ENCODE measurements at places on chromosomes 4 and X. TPM values are rescaled to one million over a fixed set of nuclear protein-coding genes. Genes with fewer than 3 reads are reported as not detected.
A peak's percentile ranks its signal among the peaks of the same experiment; 100 is the strongest.

Gene TCEAL8
- 51.6 TPM for total RNA-seq

Gene TBC1D9
- total RNA-seq: 15.0 TPM

Gene NLRP2B
- total RNA-seq: not detected

Gene POF1B
- total RNA-seq: 3.7 TPM

Gene CTAG1A
- total RNA-seq: not detected

Gene TMEM35A
- total RNA-seq: 0.11 TPM

Gene SYP
- 1.2 TPM for total RNA-seq

Gene TIGD4
- total RNA-seq: 0.40 TPM

Gene CD40LG
- total RNA-seq: not detected

Gene ESX1
- not detected for total RNA-seq

Gene DNAAF6
- not detected for total RNA-seq

GRCh38 chrX:130079824-130080406 is 30.4 kb downstream of the ELF4 start:
- no peak for DNase-seq

GRCh38 chrX:97494756-97495372 is 611.2 kb downstream of the RPA4 start:
- no peak for DNase-seq

- peak; percentile 29 for DNase-seq
Observed at GRCh38 chr4:8732681-8733243, 138.9 kb downstream of the HMX1 start.

- no peak for DNase-seq
Observed at GRCh38 chrX:107686792-107687191, 58.5 kb downstream of the PRPS1 start.

GRCh38 chr4:180828455-180829018 is 1414.7 kb upstream of the TENM3 start:
- no peak for DNase-seq

DNA sequence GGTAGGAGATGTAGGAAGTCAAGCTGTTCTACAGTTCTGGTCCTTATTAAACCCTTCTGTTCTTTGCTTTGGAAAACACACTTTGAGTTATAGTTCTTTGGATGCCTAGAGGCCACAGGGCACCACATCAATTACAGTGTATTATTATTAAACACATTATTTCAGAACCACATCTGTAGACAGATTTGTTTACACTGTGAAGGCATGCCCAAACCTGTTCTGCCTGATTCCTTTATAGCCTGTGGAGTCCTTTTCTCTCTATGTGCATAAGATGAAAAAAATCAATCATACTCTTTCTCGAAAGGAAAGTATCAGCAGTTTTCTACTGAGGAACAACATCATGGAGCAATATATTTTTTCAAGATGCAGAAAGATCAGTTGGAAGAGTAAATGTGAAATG is 371.3 kb upstream of the INTU start:
- DNase-seq: no peak

GRCh38 chrX:125646195-125646594 is 326.5 kb downstream of the TEX13C start:
- no peak for DNase-seq

- DNase-seq: no peak
Observed at GRCh38 chr4:41930139-41930831, 4.9 kb upstream of the TMEM33 start.

GRCh38 chrX:110026099-110026844 is 23.4 kb downstream of the TMEM164 start:
- no peak for DNase-seq

GRCh38 chr4:17687237-17687857 is 72.9 kb downstream of the MED28 start:
- no peak for DNase-seq

GRCh38 chrX:118724775-118725174 is 2.6 kb upstream of the IL13RA1 start:
- DNase-seq: no peak

GRCh38 chr4:54661169-54661568 is 3.4 kb downstream of the KIT start:
- DNase-seq: no peak

DNA sequence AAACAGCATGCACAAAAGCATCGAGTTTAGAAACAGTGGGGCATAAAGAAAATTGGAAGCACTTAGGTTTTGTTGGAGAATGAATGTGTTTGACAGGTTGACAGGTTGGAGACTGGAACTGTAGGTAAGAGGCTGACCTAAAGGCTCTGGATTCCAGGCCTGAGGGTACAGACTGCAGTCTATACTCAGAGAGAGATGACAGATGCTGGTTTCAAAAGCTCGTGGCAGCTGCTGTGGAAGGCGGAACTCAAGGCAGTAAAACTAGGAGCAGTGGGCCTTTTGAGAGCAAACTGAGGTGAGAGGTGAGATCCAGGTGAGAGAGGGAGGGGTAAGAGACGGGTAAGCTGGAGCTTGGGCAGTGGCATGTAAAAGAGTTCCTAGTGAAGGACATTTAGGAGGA is 415.2 kb downstream of the TRIML1 start:
- DNase-seq: no peak

DNA sequence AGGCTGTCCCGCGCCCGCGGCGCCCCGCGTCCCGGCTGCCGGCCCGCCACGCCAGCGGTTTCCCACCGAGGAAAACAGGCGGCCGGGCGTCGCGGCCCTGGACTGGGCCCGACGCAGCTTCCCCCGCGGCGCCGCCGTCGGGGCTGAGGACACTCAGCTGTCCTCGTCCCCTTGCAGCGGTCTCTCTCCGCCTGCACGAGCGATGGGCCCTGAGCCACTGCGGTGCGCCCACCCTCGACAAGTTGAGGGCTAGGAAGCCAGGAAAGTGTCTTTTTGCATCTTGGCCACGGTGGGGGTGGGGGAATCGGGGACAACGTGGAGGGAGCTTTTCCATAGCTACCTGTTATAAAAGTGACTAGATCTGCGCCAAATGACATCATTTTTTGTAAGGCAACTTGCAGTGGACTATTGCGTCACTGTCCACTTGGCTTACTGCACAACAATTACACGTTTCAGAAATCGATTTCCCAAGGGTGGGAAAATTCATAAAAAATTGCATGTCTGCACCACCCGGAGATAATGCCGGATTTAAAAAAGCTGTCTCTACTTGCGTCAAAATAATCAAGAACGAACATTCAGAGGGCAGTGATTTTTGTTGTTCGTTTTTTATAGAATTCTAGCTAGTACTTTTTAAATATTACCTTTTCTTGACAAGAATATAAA is 1.1 kb downstream of the KLHL15 start:
- no peak for DNase-seq

DNA sequence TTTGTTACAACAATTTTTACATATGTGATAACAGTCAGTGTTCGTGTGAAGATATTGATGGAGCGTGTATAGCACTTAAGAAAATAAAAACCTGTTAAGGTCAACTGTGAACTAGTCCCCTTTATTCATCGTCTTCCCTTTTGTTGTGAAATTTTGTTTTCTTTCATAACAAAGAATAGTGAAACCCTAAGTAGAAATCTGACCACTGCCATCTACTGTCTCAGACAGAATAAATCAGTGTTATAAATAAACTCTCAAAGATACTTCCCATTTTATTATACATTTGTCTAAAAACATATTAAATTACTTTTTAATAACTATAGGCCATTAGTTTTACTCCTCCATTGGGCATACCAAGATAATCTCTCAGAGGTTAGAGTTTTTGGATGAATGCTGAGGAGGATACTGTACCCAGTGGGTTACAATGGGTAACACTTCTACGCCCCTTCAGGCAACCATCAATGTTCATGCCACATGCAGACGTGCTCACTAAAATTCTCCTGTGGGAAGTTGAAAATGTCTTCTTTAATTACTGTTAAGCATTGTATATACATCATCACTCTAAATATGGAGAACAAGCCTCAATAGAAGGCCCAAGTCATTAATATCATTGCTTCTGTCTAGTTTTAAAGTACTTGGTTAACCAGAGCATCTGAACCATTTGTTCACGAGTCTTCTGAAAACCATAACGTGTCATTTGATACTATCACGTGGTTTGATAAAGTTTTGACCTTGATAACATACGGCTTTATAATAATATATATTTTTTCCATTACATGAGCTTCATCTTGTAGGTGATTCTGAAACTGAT is 171.2 kb downstream of the TMA16 start:
- no peak for DNase-seq

- no peak for DNase-seq
Observed at GRCh38 chrX:13165266-13166189, 121.1 kb upstream of the FAM9C start.

- DNase-seq: no peak
Observed at GRCh38 chr4:75598390-75598789, 31.9 kb downstream of the CDKL2 start.

DNA sequence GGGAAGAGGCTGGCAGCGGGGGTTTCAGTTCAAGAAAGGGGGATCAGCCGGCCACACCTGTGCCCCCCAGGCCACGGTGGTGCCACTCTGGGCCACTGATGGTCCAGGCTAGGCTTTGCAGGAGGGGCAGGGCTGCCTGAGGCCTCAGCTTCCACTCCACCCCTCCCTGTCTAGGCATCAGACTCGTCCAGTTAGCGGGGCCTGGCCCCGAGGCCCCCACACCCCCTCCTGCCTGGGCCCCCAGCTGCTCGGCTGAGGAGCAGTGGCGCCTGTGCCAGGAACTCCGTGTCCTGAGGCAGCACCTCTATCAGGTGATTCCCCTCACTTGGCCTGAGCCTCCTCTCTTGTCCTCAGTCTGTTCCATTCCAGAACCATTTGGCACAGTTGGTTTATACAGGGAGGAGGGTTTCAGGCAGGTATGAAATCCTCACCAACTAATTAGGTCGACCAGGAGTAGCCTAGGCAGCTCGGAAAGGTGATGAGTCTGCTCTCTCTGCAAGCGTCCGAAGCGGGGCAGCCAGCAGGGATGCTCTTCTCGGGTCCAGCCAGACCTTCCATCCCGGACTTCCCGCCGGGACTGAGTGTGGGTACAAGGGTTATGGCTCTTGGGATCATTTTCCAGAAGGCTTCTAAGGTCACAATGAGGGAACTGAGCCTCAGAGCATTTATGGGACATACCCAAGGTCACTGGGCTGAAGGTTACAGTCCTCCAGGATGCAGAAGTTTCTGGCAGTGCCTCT is 2.1 kb downstream of the NSG1 start:
- DNase-seq: no peak

GRCh38 chrX:106341823-106342222 is 173.7 kb downstream of the PWWP3B start:
- no peak for DNase-seq

DNA sequence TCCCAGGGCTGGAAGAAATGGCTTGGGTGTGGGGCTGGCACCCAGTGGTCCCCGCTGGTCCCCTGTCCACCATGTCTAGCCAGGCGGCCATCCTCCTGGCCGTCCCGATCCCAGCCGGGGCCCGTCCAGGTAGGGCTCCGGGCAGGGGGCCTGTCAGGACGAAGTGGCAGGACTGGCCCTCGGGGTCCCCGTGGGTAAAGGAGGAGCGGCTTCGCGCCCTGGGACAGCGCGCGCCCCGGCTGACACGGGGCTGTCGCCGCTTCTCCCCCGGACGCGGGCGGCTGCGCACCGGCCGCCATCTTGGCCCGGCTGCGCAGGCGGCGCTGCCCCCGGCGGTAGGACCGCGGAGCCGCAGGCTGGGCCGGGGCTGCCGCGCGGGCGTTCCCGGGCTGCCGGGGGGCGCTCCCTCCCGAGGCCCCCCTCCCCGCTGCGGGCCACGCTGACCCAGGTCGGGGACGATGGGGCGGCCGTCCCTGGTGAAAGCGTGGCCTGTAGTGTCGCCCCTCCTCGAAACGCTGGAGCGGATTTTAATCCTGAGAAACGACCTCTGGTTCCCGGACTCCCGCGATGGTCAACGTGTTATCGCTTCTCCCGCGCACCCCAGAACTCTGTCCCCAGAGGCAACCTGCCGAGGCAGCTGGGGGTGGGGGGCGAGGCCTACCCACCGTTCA is 60.4 kb upstream of the BCOR start:
- peak; percentile 75 for DNase-seq

DNA sequence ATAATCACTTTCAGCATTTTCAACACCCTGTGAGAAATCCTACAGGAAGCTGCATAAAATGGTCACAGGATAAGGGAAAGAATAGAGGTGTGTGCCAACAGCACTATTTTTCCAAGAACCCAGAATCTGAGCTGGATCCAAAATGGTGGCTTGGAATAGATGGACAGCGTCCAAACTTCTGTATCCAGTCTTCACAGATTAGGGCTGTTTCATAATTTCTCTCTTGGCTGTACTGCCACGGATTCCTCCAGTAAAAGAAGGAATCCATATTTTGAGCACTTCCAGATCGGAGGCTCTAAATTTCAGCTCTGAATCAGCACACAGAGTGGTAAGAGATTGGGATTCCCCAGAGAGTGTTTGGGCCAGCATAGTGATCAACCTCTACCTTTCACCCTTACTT is 12.2 kb downstream of the MAOB start:
- no peak for DNase-seq

DNA sequence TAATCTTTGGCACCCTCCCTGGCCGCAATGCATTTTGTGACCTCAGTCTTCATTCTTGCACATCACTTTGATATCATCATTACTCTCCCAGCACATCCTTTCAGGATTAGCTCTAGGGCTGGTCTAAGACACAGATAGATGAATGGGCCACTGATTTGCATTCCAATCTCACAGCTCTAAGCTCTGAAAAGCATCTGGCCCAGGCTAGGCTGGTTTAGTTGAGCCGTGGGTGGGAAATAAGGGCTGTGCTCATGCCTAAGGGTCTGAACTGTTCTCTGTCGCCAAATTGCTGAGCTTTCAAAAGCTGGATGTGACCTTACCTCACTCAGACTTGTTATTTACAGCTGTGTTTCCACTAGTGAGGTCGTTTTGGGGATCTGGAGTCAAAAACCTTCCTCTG is 30.0 kb upstream of the SLC9A7 start:
- DNase-seq: no peak

Measured in cardiac septum (tissue), 1 donor.